NCI-H82 (cell line): ENCODE measurements at places on chromosomes 7 and 10.

- peak; percentile 19 for DNase-seq
Measured at GRCh38 chr7:25787336-25787735, 364.7 kb upstream of the NFE2L3 start.

GRCh38 chr10:90180886-90181691, 479.7 kb downstream of the KIF20B start:
- no peak for DNase-seq

GRCh38 chr10:100625816-100626215, 90.1 kb downstream of the HIF1AN start:
- no peak for DNase-seq

- DNase-seq = peak; percentile 29
Measured at GRCh38 chr10:34760606-34761005, 54.5 kb downstream of the PARD3 start.

DNA sequence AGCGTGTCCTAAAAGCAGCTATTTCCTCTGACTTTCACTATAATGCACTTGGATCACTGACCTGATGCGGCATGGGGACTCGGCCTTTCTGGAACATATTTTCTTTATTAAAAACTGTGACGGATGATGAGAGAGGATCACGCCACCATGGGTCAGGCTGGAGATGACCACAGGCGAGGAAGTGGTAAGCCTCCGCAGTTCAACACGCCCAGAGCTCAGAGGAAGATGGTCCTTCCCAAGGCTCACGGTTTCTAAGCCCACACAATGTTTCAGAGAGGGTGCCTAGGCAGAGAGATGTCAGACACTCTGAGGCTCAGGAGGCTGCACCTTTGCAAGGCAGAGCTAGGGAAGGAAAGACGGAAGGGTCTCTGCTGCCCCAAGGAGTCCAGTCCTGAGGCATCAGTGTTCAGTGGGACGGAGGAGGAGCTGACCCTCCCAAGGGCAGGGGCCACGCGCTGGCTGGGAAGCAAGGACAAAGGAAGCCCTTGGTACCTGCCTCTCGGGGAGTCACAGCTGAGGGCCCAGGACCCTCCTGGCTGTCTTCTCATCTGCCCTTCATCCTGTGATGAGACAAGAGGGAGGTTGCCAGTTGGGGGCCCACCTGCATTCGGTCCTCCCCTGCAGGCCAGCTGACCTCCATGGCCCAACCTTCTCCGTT, 9.5 kb downstream of the CHST15 start:
- no peak for DNase-seq

- DNase-seq = peak; percentile 71
Measured at GRCh38 chr7:132004529-132004928, 448.1 kb upstream of the PODXL start.

DNA sequence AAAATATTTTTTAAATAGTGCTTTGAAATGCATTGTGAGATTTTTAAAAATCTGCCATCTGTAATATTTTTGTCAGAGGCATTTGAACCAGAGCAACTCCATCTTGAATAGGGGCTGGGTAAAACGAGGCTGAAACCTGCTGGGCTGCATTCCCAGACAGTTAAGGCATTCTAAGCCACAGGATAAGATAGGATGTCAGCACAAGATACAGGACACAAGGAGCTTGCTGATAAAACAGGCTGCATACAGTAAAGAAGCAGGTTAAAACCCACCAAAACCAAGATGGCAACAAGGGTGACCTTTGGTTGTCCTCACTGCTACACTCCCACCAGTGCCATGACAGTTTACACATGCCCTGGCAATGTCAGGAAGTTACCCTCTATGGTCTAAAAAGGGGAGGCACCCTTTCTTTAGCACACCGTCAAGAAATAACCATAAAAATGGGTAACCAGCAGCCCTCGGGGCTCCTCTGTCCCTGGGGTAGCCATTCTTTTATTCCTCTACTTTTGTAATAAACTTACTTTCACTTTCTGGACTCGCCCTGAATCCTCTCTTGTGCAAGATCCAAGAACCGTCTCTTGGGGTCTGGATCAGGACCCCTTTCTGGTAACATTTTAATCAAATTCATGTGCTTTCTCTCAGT, 273.7 kb downstream of the SEMA3D start:
- no peak for DNase-seq

GRCh38 chr10:34360984-34361383, 454.1 kb downstream of the PARD3 start:
- no peak for DNase-seq

- DNase-seq = no peak
Measured at GRCh38 chr7:45626441-45627430, 52.6 kb downstream of the ADCY1 start.

GRCh38 chr7:36600314-36600682, 124.0 kb downstream of the AOAH start:
- DNase-seq = no peak

DNA sequence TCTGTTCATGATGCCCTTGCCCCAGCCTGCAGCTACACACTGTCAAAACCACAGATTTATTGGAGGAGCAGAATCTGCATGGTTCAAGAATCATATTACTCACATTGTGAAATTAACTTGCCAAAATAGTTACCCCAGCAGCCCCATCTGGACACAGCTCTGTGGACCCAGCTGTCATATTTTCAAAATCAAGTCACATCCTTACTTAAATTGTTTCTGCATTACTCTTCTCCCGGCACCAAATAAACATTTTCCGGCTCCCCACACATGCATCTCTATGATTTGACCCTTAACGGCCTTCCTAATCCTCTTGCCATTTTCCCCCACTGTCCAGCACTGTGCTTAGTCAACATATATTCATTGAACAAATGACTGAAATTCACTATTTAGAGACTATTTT, 43.8 kb upstream of the GPR26 start:
- no peak for DNase-seq

DNA sequence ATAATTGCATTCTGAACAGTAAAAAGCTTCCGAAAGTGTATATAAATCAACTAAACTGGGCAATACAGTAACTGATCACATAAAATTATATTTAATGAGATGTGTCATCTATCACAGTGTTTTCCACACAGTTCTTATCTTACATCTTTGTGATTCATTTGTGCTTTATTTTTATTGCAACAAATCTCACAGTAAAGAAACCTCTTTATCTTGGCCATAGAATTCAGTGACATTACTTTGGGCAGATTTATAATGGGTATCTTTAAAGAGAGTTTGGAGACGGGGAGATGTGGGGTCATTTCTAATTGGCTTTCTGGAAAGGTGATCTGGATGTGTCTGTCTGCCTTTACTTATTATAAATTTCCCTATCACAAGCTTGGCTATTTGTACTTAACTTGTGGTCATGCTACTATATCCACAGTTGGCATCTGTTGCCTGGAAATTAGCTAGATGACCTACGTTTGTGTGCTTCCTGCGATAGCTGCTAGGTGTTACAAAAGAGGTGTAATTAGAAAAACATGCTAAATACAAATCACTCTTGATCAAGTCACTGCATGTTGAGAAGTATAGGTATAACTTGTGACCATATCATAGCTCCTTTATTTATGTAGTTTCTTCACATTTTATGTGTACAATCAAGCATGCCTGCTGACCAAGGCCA, 123.8 kb downstream of the ARID5B start:
- DNase-seq = no peak

DNA sequence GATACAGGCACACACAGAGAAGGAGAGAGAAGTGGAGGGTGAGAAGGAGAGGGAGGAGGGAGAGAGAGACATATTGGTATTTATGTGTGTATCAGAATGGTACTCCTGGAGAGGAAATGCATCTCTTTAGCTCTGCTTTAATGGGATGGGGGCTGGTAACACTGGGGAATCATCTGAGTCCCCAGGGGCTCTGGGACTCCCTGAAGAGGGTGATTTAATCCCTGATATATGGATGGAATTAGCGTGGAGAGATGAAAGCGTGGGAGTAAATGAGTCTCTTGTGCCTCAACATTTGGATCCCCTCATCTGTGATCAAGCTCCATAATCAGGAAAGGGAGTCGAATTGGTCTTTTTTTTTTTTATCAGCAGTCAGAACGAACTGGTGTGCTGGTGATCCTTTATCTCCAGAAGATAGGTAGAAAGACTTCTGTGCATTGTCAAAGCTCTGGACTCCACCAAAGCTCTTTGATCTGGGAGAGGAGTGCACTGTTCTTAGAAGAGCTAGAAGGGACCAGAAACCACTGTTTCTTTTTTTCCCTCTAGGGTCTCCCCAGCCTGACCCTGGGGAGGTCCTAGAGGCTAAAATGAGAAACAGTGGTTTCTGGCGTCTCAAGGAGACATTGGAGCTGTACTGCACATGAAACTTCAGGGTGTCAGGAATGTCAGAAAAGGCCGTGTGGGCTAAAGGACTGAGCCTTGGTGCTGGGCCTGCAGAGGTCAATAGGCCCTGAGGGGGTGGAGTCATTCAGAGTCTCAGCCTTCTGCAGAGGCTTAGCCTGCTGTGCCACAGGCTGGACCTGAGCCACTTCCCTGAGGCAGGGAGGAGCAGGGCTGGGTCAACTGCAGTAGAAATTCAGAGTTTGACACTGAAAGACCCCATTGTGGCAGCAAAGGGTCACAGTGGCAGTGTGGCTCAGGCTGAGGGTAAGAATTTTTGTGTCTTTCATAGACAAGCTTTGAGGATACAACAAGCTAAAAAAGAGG, 234.4 kb upstream of the SLC26A5 start:
- DNase-seq = peak; percentile 89

DNA sequence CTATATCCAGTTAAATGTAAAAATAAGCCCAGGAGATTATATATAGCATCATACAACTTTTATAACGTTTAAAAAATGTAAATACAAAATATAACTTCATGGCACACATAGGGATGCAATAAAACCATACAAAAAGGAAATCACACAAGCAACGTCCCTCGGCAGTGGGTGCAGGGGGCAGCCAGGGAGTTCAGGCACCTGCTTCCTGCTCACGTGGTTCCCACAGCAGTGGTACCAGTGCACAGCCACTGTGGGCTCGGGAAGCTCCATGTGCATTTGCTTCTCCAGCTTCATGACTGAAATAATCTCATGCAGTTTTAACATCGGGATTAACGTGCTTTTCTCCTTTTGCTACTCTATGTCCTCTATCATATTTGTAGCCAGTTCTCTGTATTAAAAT, 255.5 kb upstream of the CXCL12 start:
- DNase-seq = no peak

GRCh38 chr10:110437351-110437605, 60.4 kb upstream of the DUSP5 start:
- DNase-seq = no peak

DNA sequence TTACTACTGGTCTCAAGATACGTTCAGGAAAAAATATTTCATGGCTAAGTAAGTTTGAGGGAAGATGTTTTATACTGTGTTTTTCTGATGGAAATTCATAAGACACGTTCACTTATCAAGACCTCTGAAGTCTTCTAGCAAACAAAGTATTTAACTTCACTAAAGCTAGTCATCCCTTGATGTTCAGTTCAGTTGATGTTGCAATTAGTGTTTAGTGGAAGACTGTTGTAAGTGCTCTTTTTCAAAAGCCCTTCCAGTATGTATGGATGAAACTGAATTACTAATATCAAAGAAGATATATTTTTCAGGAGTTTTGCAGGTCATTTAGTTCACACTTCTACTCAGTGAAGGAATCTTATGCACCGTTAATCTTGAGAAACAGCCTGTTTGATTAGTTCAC, 25.1 kb downstream of the CUL1 start:
- DNase-seq = no peak

DNA sequence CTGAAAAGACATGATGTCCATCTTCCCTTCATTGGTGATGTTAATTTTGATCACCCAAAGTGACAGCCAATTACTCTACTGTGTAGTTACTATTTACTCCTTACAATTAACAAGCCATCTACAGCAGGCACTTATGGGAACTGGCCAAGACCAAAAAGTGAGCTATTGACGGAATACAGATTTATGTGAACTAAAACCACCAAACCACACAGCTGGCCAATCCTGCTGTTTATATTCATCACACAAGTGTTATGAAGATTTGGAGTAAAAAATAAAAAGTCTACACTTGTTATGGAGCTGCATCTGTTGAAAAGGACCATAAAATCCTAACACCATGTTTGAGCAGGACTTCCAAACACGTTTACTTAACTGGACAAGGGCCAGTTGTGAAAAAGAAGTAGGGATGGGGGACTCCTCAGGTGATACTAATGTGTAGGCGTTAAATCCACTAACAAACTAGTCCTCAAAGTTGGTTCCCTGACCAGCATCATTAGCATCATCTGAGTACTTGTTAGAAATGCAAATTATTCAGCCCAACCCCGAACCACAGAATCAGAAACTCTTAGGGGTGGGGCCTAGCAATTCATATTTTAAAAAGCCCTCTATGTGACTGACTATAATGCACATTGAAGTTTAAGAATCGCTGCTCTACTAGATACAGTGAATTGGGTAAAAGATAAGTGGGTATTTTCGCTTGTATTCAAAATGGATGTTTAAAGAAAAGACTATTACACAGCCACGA, 11.6 kb downstream of the MCMBP start:
- DNase-seq = no peak

DNA sequence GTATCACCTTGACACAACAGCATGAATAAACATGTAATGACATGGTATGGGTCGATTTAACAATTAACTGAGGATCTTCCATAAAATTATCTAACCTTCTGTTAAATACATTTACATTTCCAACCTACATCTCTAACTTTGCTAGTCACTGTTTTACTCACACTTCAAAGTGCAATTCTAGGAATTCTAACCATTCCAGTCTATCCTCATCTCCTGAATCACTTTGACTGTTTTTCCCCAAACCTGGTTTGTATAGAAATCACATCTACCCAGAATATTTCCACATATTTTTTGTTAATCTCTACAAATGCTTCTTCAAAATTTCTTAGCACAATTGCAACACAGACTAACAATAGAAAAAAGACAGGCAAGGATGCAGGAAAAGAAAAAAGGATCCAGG, 6.2 kb downstream of the ABI1 start:
- no peak for DNase-seq

DNA sequence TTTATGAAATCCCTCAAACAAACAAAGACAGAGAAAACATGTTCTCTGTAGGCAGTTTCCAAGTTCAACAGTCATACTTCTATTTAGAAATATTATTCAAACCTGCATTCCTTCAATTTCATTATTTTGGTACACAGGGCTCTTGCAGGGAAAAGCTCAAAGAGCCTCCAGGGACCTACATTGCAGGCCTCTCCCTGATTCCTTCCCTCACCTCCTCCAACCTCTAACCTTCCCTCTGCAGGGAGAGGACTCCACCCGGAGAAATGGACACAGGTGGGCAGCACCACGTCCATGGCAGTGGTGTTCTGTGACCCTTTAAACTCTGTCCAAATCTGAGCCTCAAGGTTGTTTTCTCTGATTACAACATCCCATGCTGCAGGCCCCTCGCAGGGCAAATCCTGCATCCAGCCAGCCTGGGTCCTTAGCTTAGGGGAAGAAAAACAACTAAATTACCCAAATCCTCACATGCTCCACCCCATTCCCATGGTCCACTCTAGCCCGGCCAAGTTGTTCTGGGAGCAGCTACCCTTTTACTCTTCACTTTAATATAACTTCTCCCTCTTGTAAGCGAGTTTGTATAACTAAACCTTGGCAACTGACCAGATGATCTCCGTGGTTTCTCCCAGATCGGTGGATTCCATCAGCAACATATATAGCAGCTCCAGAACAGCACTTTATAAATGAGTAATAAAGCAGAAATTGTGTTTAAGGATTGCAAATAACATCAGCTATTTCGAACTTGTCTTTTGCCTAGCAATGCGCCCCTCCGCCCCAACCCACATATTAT, 129.8 kb downstream of the CUBN start:
- no peak for DNase-seq

GRCh38 chr7:139708541-139708940, 69.3 kb downstream of the HIPK2 start:
- no peak for DNase-seq

GRCh38 chr7:157703131-157703530, 366.3 kb downstream of the DNAJB6 start:
- DNase-seq = no peak
